ENCODE measurements at places on chromosomes 13 and 19. TPM values are rescaled to one million over a fixed set of nuclear protein-coding genes. Genes with fewer than 3 reads are reported as not detected.

DNA sequence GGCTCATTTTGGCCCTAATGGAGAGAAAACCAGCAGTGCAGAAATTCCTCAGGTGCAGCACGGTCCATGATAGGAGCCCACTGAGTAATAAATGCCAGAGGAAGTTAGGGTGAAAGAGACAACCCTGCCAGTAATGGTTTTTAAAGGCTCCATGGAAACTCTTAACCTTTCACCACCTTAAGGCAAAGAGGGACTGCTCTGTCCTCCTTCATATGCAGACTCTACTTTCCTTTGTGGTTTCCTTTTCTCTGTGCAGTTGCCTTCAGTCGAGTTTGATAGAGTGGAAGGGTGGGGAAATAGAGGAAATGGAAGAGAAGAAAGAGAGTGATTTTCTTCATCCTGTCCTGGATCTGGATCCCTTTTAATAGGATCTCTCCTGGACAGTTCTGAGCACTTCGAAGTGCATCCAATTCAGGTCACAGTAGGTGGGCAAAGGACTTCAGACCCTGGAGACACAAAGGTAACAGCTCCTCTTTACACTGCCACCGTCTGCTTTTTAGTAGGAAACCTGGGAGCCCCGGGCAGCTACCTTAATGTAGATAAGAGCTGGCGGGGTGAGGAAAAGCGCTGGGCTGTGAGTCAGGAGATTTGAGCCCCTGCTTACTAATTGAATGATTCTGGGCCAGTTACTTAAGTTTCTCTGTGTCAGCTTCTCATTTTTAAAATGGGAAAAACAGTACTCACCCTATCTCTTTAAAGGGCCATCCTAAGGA is 294.8 kb downstream of the KCNRG start:
- DNase-seq = no peak

GRCh38 chr13:89082623-89083022 is 1411.5 kb downstream of the SLITRK5 start:
- no peak for DNase-seq

PEX11G gene
- total RNA-seq = 1.2 TPM

- DNase-seq = no peak
These were observed at the start of gene FKRP for GRCh38 chr19:46745521-46746280. Gene FKRP, plus strand, starts transcription at chr19:46746057. Its CDS starts 9,394 bp downstream, at chr19:46755451.

ATP1A3 gene
- 342 TPM for total RNA-seq

GRCh38 chr13:109255141-109255856 is 531.1 kb downstream of the IRS2 start:
- DNase-seq = no peak

ZNF77 gene
- total RNA-seq = 2.6 TPM

CPB2 gene
- not detected for total RNA-seq

GRCh38 chr19:53552001-53552721 is 14.2 kb downstream of the ZNF331 start:
- DNase-seq = no peak

CD22 gene
- 0.19 TPM for total RNA-seq

TMEM143 gene
- total RNA-seq = 106 TPM

- no peak for DNase-seq
These were observed 11.3 kb downstream of the CEACAM21 start for GRCh38 chr19:41587101-41587837.

DNA sequence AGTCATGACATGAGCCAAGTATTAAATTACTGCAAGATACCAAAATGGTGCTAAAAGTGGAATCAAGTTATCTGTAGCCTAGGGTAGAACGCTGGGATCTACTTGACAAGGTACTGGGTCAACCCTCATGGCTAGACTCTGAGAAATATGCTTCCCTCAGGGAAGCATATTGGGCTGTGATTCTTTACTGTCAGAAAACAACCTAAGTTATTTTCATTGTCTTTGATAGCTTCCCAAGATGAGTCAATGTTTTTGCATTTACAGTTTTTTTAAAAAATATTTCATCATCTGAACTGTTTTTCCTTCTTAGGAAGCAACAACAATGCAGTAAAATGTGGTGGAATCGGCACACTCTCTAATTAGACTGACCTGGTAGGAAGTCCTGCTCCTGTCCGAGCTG is 218.0 kb downstream of the RGCC start:
- DNase-seq = no peak

DNA sequence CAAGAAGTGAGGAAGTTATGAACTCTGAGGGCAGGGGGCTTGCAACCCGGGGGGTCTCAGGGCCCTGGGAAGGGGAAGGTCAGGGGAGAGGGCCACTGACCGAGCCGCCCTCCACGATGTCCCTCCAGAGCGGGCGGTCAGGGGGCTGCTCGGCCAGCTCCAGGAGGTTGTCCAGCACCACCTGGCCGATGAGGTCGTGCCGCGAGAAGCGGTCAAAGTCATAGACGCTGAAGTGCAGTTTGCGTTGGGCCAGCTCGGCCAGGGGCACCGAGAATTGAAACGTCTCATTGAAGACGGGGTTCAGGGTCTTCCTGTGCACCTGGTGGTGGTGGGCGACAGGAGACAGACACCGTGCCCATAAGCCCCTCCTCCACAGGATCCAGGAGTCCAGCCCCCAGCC is 10.5 kb downstream of the SYT3 start:
- no peak for DNase-seq

DNA sequence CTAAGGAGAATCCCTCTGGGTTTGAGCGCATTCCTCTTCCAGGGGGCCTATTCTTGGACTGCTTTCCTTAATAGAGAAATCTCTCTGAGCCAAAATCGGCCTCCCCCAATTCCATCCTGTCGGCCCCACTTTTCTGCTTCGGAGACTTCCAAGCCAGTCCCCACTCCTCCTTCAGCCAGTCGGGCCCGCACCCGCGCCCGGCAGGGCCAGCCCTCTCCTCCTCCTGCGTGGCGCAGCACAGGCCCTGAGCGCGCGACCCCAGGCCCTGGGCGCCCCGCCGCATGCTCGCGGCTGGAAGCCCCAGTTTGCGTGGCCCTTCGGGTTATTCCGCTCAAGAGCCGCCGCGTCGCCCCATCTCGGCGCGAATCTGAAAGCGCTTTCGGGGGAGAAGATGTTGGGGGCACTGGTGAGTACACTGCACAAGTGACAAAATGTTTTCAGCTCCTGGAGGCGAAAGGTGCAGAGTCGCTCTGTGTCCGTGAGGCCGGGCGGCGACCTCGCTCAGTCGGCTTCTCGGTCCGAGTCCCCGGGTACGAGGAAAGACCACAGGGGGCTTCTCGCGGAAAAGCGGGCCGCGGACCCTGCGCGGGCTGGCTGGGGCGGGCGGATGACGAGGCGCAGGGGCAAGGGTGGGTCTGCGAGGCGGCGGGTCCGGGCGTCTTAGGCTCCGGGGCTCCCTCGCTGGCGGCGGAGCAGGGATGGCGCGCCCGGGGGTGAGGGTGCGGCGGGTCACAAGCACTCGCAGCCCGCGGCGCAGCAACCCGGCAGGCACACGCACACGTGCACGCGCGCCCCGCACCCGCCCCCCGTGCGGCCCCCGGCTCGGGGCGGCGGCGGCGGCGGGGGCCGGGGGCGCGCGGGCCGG is at the start of gene IL17D:
Gene IL17D, plus strand, starts transcription at position 785 of the 865 bp plus-strand sequence. CDS start 303 bp downstream, outside the sequence.
- no peak for DNase-seq

WDR18 gene
- total RNA-seq = 20.7 TPM

DNA sequence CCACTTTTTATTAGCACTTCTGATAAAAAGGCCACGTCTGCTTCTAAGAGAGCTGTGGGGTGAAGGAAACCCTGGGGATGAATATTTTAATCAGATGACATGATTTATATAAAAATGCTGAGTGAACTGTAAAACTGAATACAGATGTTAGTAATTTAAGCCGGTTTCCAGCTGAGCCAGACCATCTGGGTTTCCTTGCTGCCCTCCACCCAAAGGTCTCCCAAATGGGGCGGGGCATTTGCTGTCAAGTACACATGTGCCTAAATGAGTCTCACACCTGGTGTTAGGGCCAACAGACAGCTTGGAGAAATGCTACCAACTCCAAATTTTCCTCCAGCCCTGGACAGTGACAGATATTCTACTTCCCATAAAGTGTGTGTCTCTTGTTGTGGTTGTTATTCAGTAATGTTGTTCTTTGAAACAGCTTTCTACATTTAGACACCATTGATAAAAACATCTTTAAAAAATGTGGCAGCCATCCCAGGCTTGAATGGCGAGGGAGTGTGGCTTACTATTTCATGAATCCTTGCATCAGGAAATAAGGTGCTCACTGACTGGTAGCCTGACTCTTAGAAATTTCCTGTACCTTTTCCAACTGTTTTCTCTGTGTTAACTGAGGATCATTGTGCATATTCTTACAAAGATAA is 350.4 kb downstream of the MTUS2 start:
- DNase-seq = no peak

DNA sequence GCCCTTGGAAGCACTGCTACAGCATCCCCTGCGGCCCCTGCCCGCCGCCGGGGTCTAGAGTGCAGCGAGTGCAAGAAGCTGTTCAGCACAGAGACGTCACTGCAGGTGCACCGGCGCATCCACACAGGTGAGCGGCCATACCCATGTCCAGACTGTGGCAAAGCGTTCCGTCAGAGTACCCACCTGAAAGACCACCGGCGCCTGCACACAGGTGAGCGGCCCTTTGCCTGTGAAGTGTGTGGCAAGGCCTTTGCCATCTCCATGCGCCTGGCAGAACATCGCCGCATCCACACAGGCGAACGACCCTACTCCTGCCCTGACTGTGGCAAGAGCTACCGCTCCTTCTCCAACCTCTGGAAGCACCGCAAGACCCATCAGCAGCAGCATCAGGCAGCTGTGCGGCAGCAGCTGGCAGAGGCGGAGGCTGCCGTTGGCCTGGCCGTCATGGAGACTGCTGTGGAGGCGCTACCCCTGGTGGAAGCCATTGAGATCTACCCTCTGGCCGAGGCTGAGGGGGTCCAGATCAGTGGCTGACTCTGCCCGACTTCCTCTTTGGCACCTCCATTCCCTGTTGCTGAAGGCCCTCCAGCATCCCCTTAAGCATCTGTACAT is 4.9 kb downstream of the ZNF574 start:
- no peak for DNase-seq

- no peak for DNase-seq
These were observed 813 bp downstream of the ZNF284 start for GRCh38 chr19:44072543-44073401.

DNA sequence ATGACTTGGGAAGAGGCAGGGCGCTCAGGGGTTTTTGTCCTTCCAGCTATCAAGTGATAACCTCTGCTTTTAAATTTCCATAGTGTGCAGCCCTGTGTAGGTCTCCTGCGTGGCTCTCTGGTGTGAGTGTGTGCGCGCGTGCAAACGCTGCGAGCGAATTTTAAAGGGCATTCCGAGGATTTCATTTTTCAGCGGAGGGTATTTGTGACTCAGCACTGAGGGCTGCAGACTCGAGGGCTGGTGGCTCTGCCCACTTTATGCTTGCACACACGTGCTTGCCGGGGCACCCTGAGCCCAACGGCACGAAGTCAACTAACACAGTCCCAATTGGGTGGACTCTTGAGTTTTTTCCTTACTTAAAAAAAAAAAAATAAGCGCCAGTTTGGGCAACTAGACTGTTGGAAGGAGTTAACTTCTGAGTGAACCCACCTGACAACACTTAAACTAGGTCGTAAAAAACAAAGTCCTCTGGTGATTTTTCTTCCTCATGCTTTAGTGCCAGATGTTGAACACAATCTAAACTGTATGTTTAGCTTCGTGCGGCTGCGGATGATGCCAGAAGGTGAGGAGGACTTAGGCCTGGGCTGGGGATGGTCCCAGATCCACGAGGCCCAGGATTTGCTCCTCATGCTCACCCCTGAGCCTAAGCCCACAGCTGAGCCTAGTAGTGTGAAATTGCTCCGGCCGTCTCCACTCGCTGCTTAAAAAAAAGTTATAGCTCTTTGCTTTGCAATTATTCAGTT is 2.1 kb downstream of the FGF9 start:
- no peak for DNase-seq

- no peak for DNase-seq
These were observed 2.1 kb upstream of the HMG20B start for GRCh38 chr19:3570606-3571011.

IZUMO2 gene
- total RNA-seq = not detected

DNA sequence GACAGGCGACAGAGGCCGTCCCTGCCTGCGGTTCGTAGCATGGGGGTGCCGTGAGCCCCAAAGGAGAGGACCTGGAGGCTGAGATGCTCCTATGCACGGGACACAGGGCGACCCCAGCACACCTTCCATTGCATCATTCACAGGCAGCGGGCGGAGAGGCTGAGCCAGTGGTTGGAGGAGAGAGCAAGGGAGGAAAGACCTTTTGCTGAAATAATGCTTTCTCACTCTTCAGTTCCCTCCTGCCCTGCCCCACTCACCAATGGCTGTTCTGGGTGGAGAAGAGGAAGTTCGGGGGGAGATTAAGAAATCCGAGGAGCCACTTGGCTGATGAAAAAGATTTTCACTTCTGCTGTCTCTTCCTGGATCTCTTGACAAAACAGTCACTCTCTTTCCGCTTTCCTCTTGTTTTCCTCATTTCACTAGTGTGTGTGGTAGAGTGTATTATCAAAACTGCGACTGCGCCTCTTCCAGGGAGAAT is at the start of gene NLRP12:
Gene NLRP12, minus strand, starts transcription at position 181 of the 478 bp plus-strand sequence. Its CDS starts 140 bp downstream, at position 41.
- DNase-seq = peak; percentile 82

DNA sequence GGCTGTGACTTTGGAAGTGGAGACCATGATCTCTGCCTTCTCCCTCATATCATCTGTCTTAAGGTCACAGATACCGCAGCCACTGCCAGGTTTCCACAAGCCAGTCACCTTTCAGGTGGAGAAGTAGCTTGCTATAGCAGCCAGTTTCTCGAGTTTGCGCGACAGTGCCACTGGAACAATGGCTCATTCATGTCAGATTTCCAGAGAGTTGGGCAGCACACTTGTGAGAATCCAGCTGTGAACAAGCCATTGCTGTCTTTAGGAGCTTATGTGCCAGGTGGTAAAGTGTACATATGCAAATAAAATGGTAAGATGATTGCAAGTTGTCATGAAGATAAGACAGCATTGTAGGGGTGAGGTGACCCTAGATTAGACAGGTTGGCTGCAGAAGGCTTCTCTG is 22.3 kb downstream of the GARRE1 start:
- no peak for DNase-seq

GRCh38 chr19:9847087-9847671 is 12.1 kb downstream of the PIN1 start:
- no peak for DNase-seq

KIR2DL3 gene
- not detected for total RNA-seq

DNA sequence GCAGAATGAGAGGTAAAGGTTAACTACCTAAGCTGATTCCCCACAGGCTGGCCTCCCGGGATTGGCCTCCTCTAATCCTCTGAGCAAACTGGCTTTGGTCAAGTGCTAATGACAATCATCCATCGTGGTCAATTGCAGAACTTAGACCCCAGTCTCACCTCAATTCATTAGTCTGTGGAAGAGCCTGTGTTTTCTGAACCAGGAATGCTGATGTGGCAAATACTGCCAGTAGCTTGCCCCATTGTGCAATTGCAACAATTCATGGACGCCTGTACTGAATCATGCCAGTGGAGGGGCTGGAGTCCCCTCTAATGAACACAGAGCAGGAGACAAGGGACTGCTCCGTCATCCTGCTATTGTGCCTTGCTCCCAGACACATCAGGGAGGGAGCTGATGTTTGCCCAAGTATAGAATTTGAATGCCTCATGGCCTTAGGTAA is 1256.5 kb downstream of the EFNB2 start:
- DNase-seq = no peak
